ENCODE measurements at places on chromosomes 5 and 9. TPM values are rescaled to one million over a fixed set of nuclear protein-coding genes. Genes with fewer than 3 reads are reported as not detected.

DNA sequence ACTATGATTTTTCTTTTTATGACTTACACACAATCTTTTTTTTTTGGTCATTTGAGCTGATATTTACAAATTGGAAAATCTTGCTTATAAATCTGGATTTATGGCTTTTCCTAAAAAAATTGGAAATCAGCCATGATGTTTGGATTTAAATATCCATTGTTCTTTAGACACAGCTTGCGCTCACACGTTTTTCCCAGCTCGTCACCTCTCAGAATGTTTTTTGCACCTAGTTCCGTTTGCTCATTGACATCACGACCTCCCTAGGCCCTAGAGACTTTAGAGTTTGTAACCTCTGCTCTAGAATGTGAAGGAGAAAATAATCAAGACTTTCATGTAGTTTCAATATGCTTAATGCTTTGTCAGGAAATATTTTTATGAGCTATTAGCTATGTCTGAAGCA, 930.5 kb downstream of the TLE4 start:
- no peak for DNase-seq

DNA sequence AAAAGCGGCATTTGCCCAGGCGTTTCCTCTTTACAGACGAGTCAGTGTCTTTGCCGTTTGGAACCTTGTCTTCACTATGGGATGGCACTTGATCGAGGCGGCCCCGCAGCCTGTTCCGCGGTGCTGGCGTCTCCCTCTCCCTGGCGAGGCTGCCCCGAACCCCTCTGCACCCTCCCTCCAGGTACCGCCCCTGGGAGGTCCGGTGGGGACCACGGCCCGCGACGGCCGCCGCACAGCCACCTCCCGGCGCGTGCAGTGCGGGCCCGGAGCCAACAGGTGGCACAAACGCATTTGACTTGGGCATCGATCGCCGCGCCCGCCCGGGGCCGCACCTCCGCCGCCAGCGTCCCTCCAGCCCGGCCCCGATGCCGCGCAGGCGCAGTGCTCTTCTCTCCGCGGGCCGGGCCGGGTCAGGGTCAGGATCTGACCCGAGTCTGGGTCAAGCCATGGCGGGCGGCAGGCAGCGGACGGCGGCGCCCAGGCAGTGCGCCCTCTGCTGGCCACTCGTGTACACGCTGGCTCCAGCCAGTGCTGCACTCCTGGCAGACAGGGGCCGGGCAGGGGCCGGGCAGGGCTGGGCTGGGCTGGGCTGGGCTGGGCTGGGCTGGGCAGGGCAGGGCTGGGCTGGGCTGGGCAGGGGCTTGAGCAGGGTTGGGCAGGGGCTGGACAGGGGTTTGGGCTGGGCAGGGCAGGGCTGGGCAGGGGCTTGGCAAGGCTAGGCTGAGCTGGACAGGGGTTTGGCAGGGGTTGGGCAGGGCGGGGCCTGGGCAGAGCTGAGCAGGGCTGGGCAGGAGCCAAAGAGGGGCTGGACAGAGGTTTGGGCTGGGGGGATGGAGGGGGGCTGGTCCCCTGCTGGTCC, 155.8 kb upstream of the IRX4 start:
- peak; percentile 45 for DNase-seq

DNA sequence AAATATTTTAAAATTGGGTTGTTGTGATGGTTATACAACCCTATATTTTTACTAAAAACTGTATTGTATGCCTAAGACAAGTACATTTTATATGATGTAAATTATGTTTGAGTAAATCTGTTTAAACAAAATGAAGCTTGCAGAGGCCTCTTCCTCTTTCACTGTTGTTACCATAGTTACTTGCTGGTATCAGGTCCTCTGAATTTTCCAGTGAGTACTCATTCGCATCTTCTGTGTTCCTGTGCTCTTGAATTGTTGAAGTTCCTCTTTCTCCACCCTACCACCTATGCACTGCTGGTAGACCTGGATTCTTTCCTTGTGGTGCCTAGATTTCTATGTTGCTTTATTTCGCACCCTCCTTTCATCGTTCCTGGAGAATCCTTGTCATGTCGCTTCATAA, 938.5 kb upstream of the ACO1 start:
- no peak for DNase-seq

DNA sequence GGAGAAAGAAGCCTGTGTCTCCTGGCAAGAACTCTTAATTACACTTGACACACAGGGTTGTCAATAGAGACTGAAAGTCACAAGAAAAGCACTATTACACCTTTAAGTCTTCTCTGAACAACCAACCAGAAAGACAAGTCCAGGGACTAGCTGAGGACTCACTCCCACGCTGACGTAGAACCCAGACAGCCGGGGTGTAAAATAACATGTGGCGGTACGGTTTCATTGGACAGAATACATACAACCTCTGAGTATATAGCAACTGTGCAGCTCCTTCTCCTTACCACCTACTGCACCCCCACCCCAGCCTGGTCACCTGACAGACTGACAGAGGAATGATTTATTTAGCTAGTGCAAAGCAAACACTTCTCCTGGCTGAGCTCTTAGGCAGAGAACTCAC, 103.4 kb upstream of the RASEF start:
- DNase-seq, result peak; percentile 6

DNA sequence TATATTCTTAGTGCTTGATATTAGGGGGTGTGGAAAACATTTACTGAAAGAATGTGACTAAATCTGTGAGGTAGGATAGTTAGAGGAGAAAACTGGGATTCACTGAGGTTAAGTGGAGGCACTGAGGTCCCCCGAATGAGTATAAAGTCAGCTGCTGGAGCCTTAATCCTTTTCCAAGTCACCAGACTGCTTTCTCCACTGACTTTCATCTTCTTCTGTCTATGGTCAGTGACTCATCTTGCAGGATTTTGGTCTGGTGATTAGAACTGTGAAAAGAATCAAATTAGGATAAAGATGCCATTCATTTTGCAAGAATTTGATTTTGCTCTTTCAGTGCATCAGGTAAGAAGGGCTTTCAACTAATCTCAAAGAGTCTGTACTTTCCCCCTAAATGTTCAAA, 89.3 kb upstream of the ALDH1A1 start:
- DNase-seq, result no peak

DNA sequence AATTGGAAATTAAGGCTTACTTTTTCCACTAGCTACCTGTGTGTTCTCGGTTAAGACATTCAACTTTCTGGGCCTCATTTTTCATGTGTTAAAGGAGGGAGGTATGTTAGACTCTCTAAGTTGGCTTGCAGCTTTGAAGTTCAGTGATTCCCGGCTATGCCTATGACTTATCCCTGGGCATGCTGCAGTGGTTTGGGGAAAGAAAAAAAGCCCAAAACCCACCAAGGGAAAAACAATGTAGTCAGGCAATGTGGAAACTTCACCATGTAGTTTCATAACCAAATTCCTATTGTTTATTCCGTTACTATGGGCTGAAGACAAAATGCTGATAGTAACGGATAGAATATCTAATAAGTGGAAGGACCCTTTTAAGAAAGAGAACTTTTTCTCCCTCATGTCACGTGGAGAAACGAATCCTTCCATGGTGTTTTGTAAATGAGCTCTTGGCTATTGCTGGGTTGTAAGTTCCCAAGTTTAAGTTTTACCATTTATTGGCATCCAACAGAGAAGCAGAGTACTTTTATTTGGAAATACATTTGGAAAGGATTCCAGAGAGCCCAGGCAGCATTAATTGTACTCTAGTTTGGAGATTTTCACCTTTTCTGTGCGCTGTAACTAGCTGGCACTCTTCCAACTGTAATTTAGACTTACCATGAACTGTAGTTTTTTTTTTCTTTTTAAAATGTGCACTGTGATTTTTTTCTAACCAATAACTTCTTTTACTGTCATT, 84.9 kb upstream of the MPDZ start:
- no peak for DNase-seq

Gene KCNMB1
- total RNA-seq, result not detected

GRCh38 chr5:146073239-146073900, 32.0 kb downstream of the PLAC8L1 start:
- DNase-seq, result no peak

DNA sequence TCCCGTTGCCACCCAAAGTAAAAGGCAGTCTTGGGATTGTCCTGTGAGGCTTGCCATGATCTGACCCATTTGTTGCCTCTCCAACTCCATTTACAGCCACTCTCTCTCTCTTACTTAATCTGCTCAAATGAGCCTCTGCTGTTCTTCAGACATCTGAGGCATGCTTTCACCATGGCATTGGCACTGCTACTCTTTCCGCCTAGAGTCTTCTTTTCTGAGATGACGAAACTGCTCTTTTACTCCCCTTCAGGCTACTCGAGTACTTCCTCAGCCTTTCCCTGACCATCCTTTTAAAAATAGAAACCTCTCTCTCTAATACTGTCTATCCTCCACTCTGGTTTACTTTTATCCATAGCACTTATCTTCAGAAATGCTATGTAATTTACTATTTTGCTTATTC, 9.0 kb downstream of the FOCAD start:
- DNase-seq, result no peak

Gene PCDHA2
- not detected for total RNA-seq

GRCh38 chr9:31520301-31521085, 864.0 kb upstream of the ACO1 start:
- DNase-seq, result no peak

DNA sequence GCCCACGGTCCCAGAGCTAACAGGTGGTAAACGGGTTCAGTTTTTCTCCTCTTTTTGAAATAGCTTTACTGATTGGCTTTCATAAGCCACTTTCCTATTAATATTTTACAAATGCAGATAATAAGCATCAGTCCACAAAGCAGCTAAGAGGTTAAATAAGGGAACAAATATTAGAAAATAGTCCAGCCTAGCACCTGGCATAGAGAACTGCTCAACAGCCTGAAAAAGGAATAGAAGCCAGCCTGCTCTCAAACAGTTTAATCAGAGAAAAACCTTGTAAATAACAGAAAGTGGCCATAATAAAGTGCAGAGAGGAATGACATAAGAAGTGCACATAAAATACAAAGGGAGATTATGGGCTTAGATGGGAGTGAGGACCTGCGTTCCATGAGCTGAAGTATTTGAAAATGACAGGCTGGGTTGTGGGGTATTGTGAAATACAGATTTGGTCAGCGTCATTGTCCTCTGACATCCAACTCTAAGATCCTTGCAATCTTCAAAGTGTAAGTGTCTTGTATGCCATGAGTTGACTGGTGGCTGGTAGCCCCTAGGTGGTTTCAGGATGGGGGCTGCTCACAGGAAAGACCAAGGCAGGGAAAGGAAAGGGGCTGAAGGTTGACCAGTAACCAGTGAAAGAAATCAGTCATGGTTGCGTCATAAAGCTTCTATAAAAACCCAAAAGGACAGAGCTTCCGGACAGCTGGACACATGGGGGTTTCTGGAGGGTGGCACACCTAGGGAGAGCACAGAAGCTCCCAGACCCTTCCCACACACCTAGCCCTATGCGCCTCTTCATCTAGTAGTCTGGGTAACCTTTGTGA, 32.4 kb downstream of the MYO10 start:
- no peak for DNase-seq

Measured in HepG2 (cell line).